ENCODE measurements at places on chromosomes 12 and 14.

- DNase-seq = no peak
These were observed 3.3 kb downstream of the C12orf56 start for GRCh38 chr12:64387197-64387816.

DNA sequence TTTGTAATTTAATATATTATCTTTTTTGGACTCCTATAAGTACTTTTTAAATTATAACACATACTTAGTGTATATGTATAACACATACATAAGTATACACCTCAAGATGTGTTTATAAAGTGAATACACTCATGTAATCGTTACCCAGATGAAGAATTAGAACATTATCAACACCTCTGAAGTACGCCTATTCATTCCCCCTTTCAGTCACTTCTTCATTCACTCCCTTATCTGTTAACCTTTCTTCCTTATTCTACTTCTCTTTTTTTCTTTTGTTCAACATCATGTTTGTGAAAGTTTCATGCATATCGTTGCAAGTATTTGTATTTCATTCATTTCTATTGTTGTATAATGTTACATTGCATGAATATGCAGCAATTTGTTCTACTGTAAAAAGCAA, 98.5 kb downstream of the ARID2 start:
- DNase-seq = no peak

- no peak for DNase-seq
These were observed 10.1 kb downstream of the PCNX4 start for GRCh38 chr14:60101786-60102185.

- DNase-seq = no peak
These were observed 366.1 kb upstream of the TMPO start for GRCh38 chr12:98149270-98149669.

- no peak for DNase-seq
These were observed 10.3 kb upstream of the MTA1 start for GRCh38 chr14:105409364-105409763.

DNA sequence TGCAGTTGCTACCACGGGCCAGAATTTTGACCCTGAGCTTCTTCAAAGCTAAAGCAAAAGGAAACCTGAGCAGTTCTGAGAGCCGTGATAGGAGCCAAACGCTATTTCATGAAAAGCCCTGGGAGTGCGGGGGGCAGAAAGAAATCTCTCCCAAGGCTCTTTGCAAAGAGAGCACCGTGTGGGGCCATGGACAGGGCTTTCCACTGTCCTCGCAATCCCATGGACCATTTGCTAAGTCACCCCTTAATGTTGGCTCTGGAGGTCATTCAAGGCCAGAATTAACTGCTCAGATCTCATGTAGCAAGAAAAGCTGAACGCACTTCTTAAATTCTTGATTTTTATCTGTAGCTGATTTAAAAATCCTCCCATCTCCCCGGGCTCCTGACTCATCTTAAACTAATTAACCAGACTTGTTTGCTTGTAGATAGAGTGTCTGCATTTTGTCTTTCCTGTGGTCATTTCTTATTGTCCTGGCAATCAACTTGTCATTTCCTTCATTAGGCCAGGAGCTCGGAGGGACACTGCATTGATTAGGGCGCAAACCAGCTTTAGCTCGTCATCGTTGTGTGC, 24.8 kb downstream of the CLSTN3 start:
- no peak for DNase-seq

GRCh38 chr14:75661499-75661814, 411 bp downstream of the TTLL5 start:
- no peak for DNase-seq

GRCh38 chr14:104797115-104798044, 1.8 kb upstream of the AKT1 start:
- no peak for DNase-seq
